ENCODE measurements at places on chromosomes 3 and 15. TPM values are rescaled to one million over a fixed set of nuclear protein-coding genes. Genes with fewer than 3 reads are reported as not detected.

- no peak for DNase-seq
Observed at GRCh38 chr3:71524672-71525071, 58.9 kb downstream of the FOXP1 start.

GRCh38 chr3:47954567-47954966, 61.6 kb downstream of the MAP4 start:
- no peak for DNase-seq

DNA sequence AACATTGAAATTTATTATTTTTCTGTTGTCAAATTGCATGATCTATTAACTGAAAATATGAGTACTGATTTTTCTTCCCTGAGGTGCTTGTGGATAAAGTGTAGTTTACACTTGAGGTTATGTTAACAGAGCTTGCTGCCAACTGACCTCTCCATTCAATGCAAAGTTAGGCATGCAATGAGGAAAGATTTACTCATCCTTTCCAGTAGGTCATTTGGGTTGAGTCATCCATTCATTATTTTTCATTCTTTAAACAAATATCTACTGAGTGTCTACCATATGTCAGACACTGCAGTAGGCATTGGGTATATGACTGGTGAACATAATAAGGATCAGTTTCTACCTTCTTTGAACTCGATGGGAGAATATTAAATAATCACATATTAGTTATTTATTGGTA, 604.1 kb downstream of the EDEM1 start:
- no peak for DNase-seq

- no peak for DNase-seq
Observed at GRCh38 chr3:71187715-71188114, 395.8 kb downstream of the FOXP1 start.

- no peak for DNase-seq
Observed at GRCh38 chr15:69004011-69004410, 10.5 kb upstream of the NOX5 start.

DNA sequence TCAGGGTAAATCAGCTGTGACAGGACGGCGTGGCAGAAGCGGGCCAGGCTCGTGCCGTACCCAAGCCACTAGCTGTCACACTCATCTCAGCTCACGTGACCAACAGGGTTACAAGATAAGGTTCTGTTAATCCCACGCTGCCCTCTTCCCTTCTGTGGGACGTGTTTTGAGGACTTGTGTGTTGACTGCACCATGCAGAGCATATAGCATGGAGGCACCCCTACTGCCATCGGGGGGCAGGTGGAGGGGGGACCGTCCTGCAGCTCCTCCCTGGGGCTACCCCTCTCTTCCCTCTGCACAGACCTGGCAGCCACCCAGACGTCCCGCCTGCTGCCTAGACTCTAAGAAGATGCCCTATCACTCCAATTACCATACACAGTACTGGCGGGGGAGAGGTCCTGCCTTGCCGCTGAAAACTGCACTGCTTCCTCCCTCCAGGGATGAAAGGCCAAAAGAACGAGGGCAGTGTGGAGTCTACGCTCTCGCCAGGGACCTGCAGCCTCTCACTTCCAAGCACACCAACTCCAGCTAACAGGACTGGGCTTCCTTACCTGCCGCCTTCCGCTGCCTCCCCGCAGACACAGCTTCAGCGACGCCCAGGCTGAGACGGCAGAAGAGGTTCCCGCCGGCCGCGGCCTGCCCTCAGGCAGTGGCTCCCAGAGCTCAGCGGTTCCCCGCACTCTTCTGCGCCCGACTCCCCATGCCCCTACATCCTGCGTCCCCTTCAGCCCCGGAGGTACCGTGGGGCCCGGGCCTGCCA, at the start of gene TNK2:
Gene TNK2 (minus strand): TSS at position 618 of the 760 bp plus-strand sequence. CDS start 19,963 bp downstream, outside the sequence.
- DNase-seq = peak; percentile 79

RBP2 gene
- not detected for total RNA-seq

SI gene
- total RNA-seq = not detected

RETNLB gene
- not detected for total RNA-seq

PRICKLE2 gene
- total RNA-seq = 3.9 TPM

CTXN2 gene
- total RNA-seq = not detected

STRIT1 gene
- not detected for total RNA-seq

All from right lobe of liver (tissue), 6 donors.